ENCODE measurements at places on chromosomes 16 and 17.

GRCh38 chr17:71176331-71176730 lies 944.5 kb upstream of the SOX9 start:
- DNase-seq = no peak

- peak; percentile 12 for DNase-seq
These were observed 131.6 kb upstream of the PLCG2 start for GRCh38 chr16:81647527-81647926.

GRCh38 chr17:39450051-39450450 lies 1.0 kb downstream of the MED1 start:
- DNase-seq = no peak

DNA sequence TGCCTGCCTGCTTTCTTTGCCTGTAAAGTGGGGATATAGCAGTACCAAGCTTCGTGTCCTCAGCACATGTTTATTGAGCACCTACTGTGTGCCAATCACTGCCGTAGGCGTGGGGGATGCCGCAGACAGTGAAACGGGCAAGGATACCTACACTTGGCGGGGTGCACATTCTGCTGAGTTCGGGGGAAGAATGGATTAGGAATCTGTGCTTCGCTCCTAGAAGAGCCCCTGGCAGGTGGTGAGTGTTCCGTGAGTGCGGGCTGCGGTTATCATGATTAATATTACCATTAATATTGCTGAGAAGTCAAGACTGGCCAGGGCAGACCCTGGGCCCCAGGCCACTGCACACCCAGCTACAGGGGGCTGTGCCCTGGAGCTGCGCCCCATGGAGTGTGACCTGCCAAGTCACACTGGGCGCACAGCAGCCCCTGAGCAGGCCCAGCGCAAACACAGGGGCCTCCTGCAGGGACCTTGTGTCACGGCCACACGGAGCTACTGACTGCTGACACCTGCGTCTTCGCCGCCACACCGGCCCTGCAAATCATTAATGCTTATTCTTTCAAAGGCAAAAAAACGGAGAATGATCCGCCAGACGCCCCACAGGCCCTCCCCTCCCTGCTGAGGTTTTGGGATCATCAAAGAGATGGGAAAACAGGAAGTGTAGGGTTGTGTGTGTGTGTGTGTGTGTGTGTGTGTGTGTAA lies 213.4 kb upstream of the GSE1 start:
- no peak for DNase-seq

DNA sequence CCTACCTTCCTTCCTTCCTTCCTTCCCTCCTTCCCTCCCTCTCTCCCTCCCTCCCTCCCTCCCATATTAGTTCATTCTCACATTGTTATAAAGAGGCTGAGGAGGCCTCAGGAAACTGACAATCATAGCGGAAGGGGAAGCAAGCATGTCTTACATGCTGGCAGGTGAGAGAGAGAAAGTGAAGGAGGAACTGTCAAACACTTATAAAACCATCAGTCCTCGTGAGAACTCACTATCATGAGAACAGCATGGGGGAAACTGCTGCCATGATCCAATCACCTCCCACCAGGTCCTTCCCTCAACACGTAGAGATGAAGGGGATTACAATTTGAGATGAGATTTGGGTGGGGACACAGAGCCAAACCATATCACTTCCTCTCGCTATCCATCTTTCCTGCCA lies 281.6 kb upstream of the FOXF1 start:
- no peak for DNase-seq

DNA sequence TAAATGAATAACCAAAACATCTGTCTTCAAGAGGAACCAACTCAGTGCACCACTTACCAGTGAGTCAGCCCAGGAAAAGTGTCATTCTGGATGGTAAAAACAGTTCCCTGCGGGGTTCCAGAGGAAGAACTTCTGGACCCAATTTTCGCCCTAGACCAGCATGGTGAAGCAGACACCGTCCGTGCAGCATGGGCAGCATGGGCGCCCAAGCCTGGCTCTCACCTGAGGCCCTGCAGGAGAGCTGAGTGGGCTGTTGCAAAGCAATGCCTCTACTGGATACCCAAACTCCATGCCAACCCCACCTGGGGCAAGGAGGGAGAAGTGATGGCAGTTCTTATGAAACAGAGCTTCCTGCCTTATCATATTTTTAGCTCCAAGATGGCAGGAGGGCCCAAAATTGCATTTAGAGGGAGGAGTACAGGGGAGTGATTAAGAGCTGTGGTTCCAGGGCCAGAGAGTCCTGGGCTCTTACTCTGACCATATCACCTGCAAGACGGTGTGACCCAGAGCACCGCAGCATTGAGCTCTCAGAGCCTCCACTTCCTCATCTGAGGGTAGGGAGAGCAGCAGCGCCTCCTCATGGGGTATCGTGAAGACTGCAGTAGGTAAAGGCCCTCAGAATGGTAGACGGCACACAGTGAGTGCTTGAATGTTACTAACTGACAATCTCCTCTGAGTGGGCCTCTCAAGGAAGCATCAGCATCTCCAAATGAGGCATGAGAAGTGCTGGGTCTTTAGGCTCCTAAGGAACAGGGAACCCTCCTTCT lies 16.6 kb upstream of the INPP5K start:
- no peak for DNase-seq

DNA sequence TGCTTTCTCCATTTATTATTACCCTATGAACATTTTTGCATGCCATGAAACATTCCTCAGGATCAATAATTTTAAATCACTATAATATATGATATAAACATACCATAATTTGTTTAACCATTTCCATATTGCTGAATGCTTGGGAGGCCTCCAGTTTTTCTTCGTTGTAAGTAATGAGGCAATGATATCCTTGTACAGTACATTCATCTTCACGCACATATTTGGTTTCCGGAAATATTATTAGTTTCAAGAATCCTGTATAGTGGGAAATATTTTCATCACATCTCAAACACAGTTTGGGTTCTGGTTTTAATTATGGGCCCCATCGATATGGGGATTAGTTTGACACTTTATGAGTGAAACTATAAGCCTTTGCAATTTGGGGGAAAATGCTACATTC lies 135.4 kb downstream of the HS3ST3B1 start:
- DNase-seq = no peak

- DNase-seq = no peak
These were observed 107.3 kb upstream of the CDH5 start for GRCh38 chr16:66258916-66259845.
